ENCODE measurements at places on chromosomes 16 and 17.

- no peak for DNase-seq
Observed at GRCh38 chr17:30332057-30332542, 1.8 kb downstream of the TMIGD1 start.

- no peak for DNase-seq
Observed at GRCh38 chr17:32386844-32387243, 36.9 kb downstream of the ZNF207 start.

- DNase-seq, result no peak
Observed at GRCh38 chr17:47299239-47299910, 24.4 kb upstream of the EFCAB13 start.

DNA sequence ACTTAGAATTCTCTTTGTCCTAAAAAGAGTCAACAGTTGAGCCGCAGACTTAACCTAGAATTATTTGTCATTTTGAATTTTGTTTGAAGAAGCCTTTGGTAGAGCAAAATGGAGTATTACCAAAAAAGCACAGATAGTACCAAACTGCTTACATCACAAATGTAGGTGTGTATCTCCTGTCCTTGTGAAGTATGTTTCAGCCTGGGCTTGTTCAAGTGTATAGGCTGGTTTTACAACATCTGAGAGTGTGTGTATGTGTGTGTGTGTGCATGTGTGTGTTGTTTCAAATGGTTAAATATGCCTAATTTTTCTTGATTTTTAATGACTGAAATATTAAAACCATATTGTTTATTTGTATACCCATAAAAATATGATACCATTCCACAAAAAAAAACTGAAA is 188.7 kb upstream of the AXIN2 start:
- no peak for DNase-seq

DNA sequence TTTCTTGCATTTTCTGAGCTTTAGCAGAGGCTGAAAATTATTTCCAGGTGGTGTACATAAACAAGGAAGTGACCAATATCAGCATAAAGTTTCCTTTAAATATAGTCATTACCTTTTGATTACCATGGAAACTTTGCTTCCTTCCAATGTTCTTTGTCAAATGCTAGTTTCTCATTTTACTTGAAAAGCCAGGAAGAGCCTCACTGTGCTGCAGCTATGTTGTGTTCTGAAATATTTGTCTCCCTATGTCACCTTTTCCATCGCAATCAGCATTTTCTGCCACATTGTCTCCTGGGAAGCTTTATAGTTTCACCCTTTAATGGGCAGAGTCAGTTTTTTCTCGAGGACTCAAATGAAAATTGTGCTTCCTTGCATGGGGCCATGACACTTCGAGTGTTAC is 496.0 kb downstream of the CDH8 start:
- no peak for DNase-seq

- DNase-seq, result no peak
Observed at GRCh38 chr17:36534840-36535668, at the start of the genes MYO19 and PIGW. Gene MYO19 (minus strand): TSS chr17:36534868. CDS start chr17:36532538, 2,330 bp downstream. Gene PIGW (plus strand): TSS chr17:36534987. CDS start chr17:36537102, 2,115 bp downstream.

DNA sequence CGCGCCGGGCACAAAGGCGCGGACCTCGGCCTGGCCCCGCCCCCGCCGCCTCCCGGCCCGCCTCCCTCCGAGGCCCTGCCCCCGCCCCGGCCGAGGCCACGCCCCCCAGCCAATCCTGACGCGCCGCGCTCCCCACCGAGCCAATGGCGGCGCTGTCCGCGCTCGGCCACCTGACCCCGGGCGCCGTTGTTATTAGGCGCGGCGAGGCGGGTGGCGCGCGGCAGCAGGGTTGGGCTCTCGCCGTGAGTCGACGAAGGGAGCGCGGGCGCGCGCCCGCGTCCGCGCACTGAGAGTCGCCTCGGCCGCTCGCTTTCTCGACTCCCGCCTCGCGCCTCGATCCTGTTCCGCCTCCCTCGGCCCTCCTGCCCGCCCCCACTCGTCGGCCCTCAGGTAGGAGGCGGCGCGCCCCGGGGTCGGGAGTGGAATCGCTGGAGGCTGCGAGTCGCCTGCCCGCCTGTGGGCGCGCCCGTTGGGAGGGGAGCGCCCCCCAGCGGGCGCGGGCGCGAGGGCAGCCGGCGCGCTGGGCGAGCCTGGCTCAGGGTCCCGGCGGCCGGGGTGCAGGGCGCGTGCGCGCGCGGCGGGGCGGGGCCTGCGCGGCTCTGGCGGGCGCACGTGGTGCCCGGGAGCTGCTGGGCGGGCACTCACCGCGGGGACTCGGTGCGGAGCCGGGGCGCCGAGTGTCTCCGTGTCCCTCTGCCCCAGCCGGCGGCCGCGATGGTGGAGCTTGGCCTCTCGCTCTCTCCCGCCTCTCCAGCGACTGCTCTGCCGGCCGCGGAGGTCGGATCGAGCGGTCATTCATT is 405 bp upstream of the CBLN1 start:
- no peak for DNase-seq

DNA sequence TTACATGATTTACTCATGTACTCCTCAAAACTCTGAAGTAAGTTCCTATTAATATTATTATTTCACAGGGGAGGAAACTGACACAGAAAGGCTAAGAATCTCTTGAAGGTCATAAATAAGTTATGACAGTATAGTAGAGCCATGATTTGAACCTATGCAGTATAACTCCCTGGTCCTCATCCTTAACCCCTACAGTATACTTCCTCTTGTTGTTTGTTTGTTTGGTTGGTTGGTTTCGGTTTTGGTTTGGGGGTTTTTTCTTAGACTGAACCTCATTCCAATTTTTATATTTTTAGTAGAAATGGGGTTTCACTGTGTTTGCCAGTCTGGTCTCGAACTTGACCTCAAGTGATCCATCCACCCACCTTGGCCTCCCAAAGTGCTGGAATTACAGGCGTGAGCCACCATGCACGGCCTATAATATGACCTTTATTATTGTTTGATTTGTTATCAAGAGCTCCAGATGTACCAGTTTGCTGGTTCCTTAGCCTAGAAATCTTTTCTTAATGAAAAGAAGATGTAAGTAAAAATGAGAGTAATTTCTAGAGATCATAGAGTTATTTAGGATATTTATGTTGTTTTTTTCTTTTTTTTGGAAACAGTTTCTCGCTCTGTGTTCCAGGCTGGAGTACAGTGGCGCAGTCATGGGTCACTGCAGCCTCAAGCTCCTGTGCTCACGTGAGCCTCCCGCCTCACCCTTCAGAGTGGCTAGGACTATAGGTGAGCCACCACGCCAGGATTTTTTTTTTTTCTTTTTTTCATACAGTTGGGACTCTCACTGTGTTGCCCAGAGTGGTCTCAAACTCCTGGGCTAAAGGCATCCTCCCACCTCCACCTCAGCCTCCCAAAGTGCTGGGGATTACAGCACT is 4.8 kb downstream of the PRR11 start:
- no peak for DNase-seq

- no peak for DNase-seq
Observed at GRCh38 chr16:21618281-21618680, 18.9 kb downstream of the METTL9 start.

GRCh38 chr17:27569257-27569722 is 61.7 kb upstream of the LGALS9 start:
- DNase-seq, result peak; percentile 38

- DNase-seq, result no peak
Observed at GRCh38 chr17:82218349-82219075, 5.9 kb upstream of the CCDC57 start.

GRCh38 chr17:77821114-77821513 is 137.4 kb upstream of the TNRC6C start:
- DNase-seq, result no peak

DNA sequence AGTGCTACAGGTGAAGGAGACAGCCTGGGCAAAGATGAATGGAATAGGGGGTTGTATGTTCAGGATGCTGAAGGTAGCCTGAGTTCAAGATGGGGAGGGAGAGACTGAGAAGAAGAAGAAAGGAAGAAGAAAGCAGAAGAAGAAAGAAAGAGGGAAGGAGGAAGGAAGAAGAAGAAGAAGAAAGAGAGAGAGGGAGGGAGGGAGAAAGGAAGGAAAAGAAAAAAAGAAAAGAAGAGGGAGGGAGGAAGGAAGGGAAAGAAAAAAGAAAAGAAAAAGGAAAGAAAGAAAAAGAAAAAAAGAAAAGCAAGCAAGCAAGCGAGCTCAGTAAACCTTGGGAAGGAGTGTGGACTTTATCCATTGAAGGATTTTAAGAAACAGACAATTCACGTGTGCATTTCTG is 7.8 kb downstream of the CCDC42 start:
- no peak for DNase-seq

- DNase-seq, result no peak
Observed at GRCh38 chr17:80561541-80562114, 17.0 kb downstream of the RPTOR start.

DNA sequence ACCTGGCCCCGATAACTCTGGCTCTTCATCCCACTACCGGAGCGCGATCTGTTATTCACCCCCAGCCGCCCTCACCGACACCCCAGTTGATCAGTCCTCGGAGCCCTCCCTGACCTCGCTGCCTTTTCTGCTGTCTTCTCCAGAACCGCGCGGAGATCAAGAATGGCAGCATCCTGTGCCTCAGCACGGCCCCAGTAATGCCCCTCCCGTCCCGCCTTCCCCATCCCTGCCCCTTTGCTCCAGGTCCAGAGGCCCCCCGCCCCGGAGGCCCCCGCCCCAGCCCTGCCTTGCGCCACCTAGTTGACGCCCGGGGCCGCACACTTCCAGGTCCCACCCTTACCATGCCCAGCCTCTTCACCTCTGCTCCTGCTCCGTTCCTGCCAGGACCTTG is 872 bp downstream of the ELMO3 start:
- no peak for DNase-seq

GRCh38 chr17:75178453-75178852 is 4.3 kb downstream of the SUMO2 start:
- no peak for DNase-seq

DNA sequence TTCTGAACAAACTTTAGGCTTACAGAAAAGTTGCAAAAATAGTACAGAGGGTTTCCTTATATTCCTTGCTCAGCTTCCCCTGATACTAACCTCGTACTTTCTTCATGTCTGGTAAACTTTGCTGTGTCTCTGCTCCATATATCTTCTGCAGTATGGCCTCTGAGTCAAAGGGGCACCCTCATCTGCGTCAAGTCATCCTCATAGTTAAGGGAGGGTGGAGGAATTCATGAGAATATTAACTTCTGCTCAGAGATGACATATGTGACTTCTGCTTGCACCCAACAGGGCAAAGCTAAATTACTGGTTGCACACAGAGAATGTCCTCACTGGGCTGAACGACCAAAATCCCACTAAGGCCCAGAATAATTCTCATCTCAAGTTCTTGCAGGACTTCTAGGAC is 4.3 kb upstream of the CCL7 start:
- DNase-seq, result no peak

DNA sequence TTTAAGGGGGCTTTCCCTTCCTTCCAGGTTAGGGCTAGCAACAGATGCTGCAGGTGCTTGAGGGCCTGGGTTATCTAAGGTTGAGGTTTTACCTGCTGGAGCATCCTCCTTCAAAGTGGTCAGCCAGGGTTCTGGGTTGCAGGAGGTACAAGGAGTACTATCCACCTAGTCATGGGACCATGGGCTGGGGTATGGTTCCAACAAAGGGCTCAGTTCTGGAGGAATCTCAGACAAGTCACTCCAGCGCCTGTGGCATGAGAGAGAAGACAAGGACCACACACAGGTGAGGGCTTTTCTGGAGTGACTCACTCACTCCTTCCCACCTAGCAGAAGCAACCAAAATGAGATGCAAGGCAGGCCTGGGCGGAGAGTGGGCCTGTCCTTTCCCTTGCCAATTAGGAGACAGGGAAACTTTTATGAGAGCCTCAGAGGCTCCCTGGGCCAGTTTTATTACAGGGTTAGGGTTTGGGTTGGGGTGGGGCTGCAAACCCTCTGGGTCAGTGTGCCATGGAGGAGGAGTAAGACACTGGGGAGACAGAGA is 2.2 kb downstream of the MYO19 start:
- DNase-seq, result no peak

DNA sequence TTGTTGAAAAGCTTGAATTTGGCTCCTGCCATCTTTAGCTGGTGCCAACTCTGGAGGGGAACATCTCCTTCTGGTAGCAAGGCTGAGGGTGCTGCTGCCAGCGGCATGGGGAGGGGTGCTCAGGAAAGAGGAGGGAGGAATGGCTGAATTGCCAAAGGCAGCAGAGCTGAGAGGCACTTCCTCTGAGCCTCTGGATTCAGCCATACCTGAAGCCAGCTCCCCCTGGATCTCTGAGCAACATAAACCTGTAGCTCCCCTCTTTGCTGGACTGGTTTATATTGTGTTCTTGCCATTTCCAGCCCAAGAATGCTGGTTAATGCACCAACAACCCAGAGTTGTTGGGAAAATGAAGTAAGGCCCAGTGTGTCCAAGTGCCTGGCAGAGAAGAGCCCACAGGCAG is 7.4 kb downstream of the MEFV start:
- no peak for DNase-seq

DNA sequence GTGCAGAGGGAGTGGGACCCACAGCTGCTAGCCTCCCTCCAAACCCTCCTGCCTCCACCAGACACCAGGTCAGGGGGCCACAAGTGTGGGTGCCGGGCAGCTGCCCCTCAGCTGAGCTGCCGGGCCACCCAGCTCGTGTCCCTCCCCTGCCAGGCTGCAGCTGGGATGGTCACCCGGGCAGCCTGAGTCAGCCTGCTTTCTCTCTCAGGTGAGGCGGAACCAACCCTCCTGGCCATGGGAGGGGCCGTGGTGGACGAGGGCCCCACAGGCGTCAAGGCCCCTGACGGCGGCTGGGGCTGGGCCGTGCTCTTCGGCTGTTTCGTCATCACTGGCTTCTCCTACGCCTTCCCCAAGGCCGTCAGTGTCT is 6.9 kb downstream of the SLC16A3 start:
- no peak for DNase-seq

- DNase-seq, result no peak
Observed at GRCh38 chr17:43025290-43025657, 243 bp downstream of the RND2 start.

- DNase-seq, result no peak
Observed at GRCh38 chr17:59876107-59876506, 16.6 kb downstream of the TUBD1 start.

GRCh38 chr16:48960830-48961229 is 320.8 kb downstream of the CBLN1 start:
- DNase-seq, result no peak

GRCh38 chr17:28572259-28573039 is 1.1 kb upstream of the PIGS start:
- no peak for DNase-seq

- DNase-seq, result no peak
Observed at GRCh38 chr16:48547530-48547929, 62.5 kb downstream of the N4BP1 start.

GRCh38 chr17:29007860-29008455 is 2.1 kb upstream of the SEZ6 start:
- DNase-seq, result no peak

GRCh38 chr16:81168406-81168805 is 70.1 kb upstream of the BCO1 start:
- no peak for DNase-seq

GRCh38 chr16:74169687-74170376 is 126.8 kb upstream of the PSMD7 start:
- DNase-seq, result no peak

DNA sequence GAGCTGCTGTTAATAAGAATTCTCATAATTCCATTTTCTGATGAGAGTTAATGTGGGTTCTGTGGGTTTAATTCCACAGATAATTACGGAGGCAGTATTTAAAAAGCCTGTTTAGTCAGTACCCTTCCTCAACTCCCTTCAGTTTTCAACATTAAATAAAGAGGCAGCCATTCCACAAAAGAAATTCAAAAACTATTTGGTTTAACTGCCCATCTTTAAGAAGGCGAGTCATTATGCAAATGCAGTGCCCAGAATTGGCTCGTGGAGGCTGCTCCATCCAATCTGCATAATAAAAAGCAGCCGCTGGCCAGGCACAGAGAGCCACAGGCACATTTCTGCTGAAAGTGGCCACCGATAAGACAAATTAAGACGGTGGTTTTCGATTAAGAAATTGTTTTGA is 194.4 kb upstream of the TOX3 start:
- DNase-seq, result peak; percentile 23

- DNase-seq, result no peak
Observed at GRCh38 chr17:53900951-53901350, 78.2 kb downstream of the KIF2B start.

- no peak for DNase-seq
Observed at GRCh38 chr17:47221154-47221553, 12.0 kb downstream of the MYL4 start.
